ENCODE measurements at places on chromosomes 11 and 22. TPM values are rescaled to one million over a fixed set of nuclear protein-coding genes. Genes with fewer than 3 reads are reported as not detected.

DNA sequence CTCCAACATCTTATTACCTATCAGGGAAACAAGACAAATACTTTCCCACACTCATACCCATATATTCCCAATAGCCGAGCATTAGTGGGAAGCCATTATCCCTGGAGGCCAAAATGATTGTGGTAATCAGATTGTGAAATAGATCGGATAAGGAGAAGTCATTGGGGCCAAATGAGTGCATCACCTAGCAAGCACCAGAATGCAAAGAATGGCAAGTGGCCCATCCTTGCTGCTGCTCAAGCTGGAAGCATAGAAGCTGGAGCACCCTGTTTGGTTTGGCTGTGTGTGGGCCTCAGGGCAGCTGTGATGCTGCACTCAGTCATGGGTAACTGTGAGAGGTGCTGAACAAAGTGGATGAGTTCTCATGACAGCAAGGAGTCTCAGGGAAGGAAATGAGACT lies 18.7 kb upstream of the DBX1 start:
- DNase-seq: no peak

DNA sequence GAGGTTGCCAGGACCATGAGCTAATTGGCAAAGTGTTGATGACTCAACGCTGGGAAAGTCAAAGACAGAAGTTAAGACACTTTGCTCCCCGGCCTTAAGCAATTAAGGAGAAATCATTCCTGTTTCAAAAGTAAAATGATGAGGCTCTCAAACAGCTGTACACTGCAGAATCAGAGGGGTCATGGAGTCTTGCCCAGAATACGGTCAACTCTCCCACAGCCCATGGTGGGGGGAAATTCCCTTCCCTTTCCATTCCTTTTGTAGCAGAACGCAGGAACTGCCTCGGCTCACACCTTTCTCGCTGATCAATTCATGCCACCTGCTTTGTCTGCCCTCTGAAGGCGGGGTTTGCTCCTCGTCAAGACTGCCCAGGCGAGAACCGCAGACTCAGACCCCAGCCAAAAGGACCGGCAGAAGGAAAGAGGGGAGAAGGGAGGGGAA lies 52.8 kb downstream of the MN1 start:
- DNase-seq: no peak

GRCh38 chr11:115409691-115410220 lies 94.5 kb downstream of the CADM1 start:
- DNase-seq: no peak

DNA sequence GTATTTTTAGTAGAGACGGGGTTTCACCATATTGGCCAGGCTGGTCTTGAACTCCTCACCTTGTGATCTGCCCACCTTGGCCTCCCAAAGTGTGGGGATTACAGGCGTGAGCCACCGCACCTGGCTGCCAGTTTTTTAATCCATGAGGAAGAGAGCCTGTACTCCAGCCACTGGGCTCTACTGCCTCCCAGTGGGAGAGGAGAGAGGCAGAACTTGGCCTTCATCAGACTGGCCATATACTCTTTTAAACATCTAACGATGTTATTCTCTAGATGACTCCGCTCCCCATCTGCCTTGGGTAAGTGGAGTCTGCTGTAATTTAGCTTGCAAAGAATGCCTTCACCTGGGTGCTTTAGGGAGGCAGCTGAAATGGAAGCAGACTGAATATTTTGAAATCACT lies 34.6 kb downstream of the SLC6A5 start:
- no peak for DNase-seq

DNA sequence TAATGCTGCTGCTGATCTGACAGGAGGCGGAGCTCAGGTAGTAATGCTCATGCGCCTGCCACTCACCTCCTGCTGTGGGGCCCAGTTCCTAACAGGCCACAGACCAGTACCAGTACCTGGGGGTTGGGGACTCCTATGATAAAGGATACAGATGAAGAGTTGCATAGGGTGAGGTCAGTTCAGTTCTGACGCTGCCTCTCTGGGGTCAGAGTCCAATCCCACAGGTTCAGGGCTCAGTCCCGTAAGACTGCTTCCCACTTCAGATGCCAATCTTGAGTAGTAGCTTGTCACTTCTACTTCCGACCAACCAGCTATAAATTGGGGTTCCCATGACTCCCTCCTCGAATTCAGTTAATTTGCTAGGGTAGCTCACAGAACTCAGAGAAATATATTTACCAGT lies 8.6 kb downstream of the ASRGL1 start:
- DNase-seq: no peak

DNA sequence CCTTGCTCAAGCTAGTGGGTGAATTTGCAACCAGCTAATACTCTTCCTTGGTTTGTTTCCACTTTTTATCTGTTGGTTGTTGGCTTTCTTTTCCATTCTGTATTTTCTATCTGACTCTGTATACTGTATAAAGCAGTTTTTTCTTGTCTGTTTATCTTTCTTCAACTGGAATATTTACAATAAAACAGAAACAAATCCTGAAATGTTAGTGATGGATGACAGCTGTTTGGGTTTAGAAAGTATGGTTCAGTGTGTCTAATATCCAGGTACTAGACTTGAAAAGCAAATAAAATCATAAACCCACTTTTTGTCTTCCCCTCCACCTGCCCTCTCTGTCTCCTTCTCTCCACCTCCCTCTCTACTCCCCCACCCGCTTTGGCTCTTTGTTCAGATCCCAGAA lies 35.3 kb upstream of the TBCEL start:
- no peak for DNase-seq

DNA sequence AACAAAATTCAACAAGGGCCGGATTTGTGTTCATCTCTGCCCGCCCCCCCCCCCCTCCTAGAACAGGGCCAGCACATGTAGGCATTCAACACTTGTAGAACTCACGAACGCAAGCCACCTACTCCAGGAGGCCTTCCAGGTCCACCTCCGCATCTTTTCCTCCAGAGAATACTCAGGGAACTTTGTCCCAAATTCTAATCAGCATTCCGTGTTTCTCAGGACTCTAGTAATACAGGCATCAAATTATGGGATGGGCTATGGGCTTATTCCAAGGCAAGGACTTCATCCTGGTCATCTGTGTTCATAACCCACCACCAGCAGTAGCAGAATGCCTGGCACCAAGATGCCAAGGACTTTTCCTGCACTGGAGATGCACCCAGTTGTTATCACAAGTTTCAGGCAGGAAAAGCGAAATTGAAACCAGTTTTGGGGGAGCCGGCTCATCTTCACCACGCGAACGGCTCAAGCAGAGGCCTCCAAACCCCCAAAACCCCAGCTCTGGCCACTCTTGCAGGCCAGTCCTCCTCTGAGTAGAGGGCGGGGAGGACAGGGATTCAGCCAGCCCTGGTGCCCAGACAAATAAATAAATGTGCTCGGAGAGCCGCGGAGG lies 462 bp downstream of the UBE2L6 start:
- DNase-seq: peak; percentile 25

Gene CTSF
- not detected for total RNA-seq

GRCh38 chr22:26460202-26460601 lies 23.4 kb downstream of the HPS4 start:
- DNase-seq: no peak

DNA sequence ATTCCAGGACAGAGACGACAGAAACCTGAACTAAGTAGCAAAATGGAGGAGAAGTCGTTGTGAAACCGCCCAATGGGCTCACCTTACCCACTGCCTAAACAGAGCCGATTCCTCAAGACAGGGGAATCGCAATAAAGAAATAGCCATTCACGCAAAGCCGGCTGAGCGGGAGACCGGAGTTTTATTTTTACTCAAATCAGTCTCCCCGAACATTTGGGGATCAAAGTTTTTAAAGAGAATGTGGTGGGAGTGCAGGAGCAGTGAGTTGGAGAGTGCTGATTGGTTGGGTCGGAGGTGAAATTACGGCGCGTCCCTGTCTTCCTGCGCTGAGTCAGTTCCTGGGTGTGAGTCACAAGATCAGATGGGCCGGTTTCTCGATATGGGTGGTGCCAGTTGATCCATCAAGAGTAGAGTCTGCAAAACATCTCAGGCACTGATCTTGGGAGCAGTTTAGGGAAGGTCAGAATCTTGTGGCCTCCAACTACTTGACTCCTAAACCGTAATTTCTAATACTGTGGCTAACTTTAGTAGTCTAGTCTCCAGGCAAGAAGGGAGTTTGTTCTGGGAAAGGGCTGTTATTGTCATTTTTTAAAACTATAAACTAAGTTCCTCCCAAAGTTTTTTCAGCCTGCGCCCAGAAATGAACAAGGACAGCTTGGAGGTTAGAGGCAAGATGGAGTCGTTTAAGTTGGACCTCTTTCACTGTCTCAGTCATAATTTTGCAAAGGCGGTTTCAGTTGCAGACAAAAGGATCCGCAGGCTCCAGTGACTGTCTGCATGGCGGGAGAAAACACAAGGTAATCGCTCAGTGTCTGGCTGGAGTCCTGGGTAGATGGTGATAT lies 34.1 kb downstream of the OR4D9 start:
- DNase-seq: peak; percentile 88

GRCh38 chr11:8296872-8297271 lies 33.2 kb upstream of the LMO1 start:
- DNase-seq: no peak

Gene MMP7
- total RNA-seq: 1,017 TPM

DNA sequence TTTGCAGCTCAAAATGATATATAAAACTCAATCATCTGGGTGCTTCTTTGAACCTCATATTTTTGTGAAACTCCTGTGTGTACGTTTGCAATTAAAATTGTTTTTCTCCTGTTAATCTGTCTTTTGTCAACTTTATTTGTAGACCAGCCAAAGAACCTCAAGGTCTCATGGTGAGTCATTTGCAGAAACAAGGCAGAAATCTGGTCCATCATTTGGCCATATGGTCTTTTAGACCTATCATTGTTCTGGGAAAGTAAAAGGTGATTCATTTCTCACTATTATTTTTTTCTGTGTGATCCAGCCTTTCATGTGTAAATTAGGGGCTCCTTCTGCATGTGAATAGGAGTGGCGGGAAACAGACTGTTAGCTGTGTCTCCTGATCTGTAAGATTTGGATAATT lies 399.1 kb upstream of the DDI1 start:
- DNase-seq: no peak

DNA sequence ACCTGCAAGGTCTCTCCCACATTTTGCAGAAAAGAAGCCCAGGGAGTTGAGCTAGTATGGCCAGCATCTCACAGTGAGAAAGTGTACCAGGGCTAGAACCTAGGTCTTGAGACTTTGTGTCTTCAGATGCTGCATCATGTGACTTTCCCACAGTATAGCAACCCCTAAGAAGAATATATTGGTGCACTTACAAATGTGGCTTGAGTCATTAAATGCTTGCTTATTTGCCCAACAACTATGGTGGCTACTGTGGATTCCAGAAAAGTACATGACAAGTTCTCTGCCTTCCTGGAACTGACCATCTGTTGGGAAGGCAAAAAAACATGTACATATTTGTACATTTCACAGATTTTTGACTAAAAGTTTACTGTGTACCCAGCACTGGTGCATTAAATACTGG lies 55.0 kb downstream of the POLD3 start:
- no peak for DNase-seq

DNA sequence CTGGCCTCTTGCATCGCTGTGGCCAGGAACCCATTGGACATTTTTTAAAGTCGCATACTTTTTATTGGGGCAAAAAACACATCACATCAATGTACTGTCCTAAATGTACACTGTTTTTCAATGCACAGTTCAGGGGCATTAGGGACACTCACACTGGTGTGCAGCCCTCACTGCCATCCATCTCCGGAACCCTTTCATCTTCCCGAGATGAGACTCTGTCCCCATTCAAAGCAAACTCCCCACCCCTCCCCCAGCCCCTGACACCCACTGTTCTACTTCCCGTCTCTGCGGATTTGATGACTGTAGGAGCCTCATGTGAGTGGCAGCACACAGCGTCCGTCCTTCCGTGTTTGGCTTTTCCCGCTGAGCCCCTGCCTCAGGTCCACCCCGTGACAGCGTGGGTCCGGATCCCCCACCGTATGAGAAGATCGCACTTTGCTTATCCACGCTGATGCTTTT lies 41.8 kb upstream of the TH start:
- DNase-seq: no peak

Gene CNGA4
- not detected for total RNA-seq

DNA sequence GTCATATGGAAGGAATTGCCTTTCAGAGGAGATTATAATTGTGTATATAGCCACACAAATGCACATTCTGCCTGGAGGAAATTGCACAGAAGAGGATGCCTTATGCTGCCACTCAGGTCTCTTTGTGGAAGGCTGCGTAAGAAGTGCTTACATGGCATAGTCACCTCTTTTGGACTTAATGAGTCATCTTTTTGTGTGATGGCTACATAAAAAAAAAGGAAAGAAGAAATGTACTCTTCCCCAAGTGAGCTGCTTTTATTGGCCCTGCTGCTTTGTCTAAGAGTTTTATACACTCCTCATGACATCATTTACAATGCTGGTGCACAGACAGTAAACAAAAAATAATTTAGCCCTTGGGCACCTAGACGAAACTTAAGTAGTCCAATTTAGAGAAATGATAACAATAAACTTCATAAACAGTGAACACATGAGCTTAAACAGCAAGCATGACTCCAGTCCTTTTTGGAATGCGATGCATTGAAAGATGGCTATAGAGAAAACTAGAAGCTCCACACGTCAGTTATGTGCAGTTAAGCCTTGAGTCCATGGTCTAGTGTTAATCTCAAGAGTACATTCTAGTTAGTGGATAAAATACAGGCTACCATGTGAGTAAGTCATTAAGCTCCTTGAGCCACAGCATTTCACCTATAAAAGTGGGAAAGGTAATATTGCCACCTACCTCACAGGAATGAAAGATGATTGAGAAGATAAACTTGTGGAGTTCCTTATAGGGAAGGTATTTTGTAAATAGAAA lies 12.0 kb downstream of the CSTPP1 start:
- peak; percentile 69 for DNase-seq

- no peak for DNase-seq
These were observed 762 bp upstream of the CCDC134 start for GRCh38 chr22:41799486-41800347.

GRCh38 chr22:46009730-46010129 lies 32.8 kb upstream of the WNT7B start:
- DNase-seq: no peak

Gene NLRX1
- 43.3 TPM for total RNA-seq

Gene ZNF74
- 14.0 TPM for total RNA-seq

DNA sequence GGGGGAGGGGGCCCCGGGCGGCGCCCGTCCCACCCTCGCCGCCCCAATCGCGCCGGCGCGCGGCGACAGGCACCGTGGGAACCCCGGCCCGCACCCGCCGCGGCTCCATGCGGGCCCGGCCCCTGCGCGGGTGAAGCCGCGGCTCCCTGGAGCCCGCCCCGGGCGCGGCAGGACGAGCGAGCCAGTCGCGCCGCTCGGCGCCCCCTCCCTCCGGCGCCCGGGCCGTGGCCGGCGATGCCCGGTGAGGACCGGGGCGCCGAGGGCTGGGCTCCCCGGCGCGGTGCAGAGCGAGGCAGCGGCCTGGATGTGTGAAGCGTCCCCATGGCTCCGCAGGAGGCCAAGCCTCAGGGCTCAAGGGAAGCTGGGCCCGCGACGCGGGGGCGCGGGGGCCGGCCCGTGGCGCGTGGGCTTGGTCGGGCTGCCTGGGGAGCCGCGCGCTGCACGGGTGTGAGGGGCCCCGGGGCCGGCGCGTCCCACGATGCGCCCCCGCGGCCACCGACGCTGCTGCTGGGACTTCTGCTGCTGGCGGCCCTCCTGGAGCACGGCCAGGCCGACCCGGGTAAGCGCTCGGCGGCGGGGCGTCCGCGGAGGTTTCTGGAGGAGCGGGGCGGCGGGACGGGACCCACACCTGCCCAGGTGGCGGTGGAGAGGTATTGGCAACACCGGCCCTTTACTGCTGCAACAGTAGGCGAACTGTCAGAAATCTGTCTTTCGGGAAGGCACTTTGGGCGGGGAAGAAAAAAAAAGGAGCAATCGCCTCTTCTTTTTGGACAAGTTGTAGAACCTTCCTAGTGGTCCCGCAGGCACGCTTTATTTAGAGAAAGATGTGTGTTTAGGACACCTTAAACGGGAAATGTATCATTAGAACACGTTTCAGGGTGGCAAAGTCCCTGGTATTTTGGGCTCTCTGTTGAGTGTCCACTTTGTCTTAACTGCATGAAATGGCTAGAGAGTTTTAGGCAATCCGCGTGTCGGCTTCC lies 119.4 kb downstream of the HIPK3 start:
- DNase-seq: no peak
